Ureter (tissue), 1 donor: ENCODE measurements at places on chromosomes 11 and 22. TPM values are rescaled to one million over a fixed set of nuclear protein-coding genes. Genes with fewer than 3 reads are reported as not detected.

OR4D5 gene
- total RNA-seq = not detected

SCGB2A2 gene
- total RNA-seq = not detected

RFPL2 gene
- total RNA-seq = not detected

CYP2D6 gene
- total RNA-seq = 2.0 TPM

CDKN1C gene
- total RNA-seq = 21.5 TPM

- peak; percentile 72 for DNase-seq
These were observed 16.4 kb upstream of the SCGB1A1 start for GRCh38 chr11:62402226-62402959.

GRCh38 chr11:38282718-38283117, 1684.7 kb upstream of the RAG2 start:
- no peak for DNase-seq

- no peak for DNase-seq
These were observed 78.1 kb downstream of the NFAM1 start for GRCh38 chr22:42353883-42354727.

- peak; percentile 61 for DNase-seq
These were observed 79.0 kb downstream of the AASDHPPT start for GRCh38 chr11:106156290-106156937.

DNA sequence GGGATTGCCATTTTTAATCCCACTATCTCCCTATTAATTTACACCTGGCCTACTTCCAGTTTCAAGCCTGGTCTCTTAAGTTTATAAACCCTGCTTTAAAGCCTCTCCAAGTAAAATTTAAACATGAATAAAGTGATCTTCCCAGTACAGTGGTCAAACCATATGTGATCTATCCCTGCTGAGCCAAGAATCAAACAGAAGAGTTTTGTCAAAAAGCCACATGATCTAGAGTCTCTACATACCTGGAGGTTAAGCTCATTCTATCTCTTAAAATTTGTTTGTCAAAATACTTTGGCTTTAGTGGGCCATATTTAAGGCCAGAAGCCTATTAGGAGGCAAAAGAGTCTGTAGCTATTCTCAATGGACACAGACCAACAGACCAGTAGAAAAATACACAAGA, 42.9 kb upstream of the DDI1 start:
- DNase-seq = no peak

- no peak for DNase-seq
These were observed 15.3 kb downstream of the PTPN5 start for GRCh38 chr11:18776324-18776723.

- DNase-seq = no peak
These were observed 26.7 kb downstream of the ALG8 start for GRCh38 chr11:78112582-78113275.

GRCh38 chr11:125287491-125288210, 123.1 kb downstream of the PKNOX2 start:
- peak; percentile 49 for DNase-seq

DNA sequence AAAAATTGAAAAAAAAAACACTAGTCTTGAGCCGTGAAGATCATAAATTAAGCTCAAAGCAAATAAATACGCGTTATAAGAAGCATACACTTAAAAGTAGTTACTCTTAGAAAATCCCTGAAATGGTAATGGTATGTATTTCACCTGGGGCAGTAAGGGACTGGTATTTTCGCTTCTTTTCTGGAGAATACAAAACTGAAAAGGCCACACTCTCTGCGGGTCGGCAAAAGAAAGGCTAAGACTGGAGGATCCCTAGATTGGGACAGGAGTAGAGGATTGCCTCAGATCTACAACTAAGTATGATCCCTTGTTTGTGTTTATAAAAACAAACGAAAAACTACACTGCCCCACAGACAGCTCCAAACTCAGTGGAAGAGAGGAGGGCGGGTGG, 617 bp downstream of the TSG101 start:
- no peak for DNase-seq

GRCh38 chr11:92087725-92088537, 136.7 kb upstream of the FAT3 start:
- DNase-seq = no peak

GRCh38 chr11:6608726-6609501, 3.1 kb downstream of the TAF10 start:
- no peak for DNase-seq

DNA sequence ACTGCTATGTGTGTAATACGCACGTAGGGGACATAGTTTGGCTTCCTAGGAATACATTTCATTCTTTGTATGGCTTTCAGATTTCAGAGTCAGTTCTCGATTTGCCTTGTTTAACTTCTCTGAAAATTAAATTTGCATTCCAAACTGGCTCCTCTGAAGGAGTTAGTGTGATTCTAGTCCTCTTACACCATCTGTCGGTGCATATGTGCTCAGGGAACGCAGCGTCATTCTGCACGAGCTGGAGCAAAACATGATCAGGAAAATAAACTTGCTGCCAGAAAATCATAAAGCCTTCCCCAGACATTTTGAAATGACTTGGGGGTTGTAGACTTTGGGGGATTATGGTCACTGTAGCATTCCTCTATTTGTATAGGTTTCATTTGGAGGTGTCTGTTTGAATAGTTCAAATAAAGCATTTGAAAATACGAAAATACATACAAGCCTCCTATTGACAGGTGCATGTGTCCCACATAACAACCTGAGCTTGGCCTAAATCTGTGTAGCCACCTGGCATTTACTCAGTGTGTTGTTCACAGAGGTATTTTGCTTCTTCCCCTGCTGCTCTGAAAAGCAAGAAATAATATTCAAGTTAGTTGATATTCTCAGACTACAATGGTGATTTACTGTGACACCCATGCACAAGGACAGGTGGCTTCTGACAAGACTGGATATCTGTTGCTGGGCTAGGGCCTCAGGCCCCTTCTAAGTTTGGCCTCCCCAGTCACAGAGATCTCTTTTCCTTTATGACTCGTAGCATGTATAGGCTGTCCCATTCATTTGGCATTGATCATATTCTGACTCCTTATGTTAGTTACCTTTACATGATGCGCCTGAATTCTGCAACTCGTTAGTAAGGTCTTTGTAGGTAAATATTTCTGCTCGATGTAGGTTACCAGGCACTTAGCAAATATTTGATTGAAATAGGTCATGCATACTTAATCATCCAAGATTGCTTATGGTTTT, 81.6 kb upstream of the SORL1-AS1 start:
- DNase-seq = no peak

DNA sequence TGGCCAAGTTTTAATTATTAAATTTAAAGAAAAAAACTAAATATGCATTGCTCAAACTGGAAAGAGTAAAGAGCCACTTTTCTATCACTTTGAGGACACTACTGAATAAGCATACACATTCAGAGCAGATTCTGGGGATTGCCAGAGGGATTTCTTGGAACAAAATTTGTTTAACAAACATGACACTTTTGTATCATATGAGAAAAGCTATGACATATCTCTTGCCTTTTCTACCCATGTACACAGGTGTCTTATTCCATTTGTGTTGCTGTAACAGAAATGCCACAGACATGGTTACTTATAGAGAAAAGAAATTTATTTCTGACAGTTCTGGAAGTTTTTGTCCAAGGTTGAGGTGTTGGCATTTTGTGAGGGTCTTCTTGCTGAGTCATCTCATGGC, 13.5 kb upstream of the USP28 start:
- DNase-seq = no peak

- DNase-seq = no peak
These were observed 59.4 kb upstream of the FTH1 start for GRCh38 chr11:62026739-62027370.

- DNase-seq = peak; percentile 68
These were observed 397.8 kb downstream of the OPCML start for GRCh38 chr11:133134314-133135173.

GRCh38 chr11:128251140-128251539, 336.2 kb downstream of the ETS1 start:
- no peak for DNase-seq

GRCh38 chr11:86447763-86448480, 73.2 kb downstream of the CCDC81 start:
- DNase-seq = no peak

DNA sequence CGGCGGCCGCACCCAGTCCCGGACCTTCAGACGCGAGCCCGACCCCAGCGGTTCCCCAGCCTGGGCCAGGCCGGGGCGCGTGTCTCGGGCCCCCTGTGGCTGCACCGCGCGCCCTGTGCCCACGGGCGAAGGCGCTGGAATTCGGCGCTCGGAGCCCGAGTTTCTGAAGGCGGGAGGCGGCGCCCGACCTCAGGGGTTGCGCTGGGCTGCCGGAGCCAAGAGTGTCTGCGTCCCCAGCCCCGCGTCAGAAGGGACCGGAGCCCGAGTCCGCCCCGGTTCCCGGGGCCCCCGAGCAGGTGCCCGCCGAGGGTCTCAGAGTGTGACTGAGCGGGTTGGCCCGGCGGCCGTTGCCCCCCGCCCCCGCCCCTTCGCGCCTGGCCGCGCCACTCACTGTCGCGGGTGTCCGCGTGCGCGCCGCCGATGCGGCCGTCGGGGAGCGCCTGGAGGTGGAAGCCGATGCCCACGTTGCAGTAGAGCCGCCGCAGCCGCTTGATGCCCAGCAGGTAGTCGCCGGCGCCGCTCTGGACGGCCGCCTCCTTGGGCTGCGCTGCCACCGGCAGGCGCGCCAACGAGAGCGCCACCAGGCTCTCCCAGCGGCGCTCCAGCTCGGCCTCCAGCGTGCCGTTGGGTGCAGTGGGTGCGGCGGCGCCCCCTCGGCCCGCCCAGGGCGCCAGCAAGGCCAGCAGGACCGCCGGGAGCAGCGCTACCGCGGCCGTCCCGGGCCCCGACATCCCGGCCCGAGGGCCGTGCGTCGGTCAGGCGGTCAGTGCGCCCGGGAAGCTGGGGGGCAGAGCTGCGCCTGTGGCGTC, 583 bp downstream of the FGF4 start:
- DNase-seq = no peak

GRCh38 chr11:45105984-45106375, 40.5 kb upstream of the PRDM11 start:
- peak; percentile 29 for DNase-seq

- no peak for DNase-seq
These were observed 46.8 kb upstream of the PGR start for GRCh38 chr11:101176381-101176780.

DNA sequence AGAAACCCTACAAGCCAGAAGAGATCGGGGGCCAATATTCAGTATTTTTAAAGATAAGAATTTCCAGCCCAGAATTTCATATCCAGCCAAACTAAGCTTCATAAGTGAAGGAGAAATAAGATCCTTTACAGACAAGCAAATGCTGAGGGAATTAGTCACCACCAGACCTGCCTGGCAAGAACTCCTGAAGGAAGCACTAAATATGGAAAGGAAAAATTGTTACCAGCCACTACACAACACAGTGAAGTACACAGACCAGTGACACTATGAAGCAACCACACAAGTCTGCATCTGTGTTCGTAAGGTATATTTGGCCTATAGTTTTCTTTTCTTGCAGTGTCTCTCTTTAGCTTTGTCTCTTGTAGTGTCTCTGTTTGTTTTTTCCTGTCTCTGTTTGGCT, 29.0 kb downstream of the TMEM225 start:
- DNase-seq = no peak

DNA sequence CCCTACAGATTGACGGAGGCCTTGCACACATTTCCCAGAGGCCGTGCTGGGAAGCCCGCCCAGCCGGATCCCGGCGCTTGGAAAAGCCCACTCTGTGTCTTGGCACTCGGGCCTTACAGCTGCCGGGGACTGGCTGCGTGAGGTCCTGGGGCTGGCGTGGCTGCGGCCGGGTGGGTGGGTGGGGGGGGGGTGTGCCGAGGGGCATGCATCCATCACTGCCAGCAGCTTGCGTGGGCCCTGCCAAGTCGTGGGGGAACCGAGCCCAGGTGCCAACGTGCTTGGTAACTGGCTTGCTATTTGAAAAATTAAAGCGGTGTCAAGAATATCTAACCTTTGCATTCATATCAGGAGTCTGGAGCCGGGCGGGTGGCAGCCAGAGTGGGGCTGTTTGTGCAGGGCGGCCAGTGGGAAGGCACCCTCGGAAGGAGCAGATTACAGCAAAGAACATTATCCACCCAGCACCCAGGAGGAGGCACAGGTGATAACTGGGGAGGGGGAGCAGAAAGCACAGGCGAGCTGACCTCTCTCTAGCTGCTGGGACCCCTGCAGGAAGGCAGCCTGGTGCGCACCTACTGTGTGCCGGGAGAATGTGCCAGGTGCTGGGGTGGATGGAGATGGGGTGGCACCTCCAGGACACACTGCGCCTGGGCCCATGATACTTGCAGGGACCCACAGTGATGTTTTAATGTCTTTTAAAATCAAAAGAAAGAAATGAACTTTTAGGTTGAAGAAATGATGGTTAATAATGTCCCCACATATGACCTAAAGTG, 28.5 kb upstream of the SMIM38 start:
- no peak for DNase-seq

- DNase-seq = no peak
These were observed 3.7 kb upstream of the CLCF1 start for GRCh38 chr11:67376873-67377808.

DNA sequence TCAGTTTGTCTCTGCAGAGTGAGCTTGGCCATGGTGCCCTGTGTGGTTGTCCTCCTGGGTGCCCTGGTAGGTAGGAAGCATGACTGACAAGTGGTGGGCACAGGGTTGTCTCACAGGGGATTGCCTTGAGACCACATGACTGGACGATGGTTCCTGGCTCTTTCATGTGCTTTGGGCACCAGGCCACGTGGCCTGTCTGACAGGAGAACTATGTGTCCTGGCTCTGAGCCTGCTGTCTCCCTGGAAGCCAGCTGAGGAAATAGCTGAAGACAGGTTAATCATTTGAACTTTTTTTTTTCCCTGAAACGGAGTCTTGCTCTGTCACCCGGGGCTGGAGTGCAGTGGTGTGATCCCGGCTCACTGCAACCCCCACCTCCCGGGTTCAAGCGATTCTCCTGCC, 93.2 kb downstream of the LDLRAD3 start:
- no peak for DNase-seq

GRCh38 chr11:36153551-36153950, 135.7 kb downstream of the COMMD9 start:
- no peak for DNase-seq

- no peak for DNase-seq
These were observed 632.3 kb downstream of the TBC1D22A start for GRCh38 chr22:47394504-47395440.

DNA sequence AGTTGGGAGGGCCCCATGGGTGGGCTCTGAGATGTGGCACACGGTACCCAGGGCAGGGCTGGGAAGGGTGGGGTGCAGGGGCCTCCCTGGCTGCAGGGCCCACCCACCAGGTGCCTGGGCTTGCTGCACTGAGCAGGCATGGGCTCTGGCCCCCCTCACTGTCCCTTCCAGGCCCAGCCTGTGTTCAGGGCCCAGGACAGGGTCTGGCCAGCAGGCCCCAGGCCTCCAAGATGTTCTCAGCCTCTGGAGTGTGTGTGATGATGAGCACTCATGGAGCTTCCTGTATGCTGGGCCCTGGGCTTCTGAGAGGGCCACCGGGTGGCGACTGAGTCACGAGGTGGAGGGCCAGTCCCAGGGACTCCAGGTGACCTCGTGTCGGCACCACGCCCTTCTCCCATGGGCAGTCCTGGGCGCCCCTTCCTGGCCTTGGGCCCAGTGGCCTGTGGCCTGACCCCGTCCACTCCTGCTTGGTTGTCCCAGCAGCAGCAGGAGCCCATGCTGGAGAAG, 55.9 kb upstream of the CCDC188 start:
- no peak for DNase-seq
